ENCODE measurements at places on chromosomes 16 and 17. TPM values are rescaled to one million over a fixed set of nuclear protein-coding genes. Genes with fewer than 3 reads are reported as not detected.

Gene KRT33A
- total RNA-seq: not detected

Gene ACAP1
- total RNA-seq: 328 TPM

Gene C16orf87
- 15.6 TPM for total RNA-seq

Gene TOP2A
- 5.3 TPM for total RNA-seq

Measured in activated B cell treated with CpG ODN at 0.5 μM for 24 hours (primary cell).